ENCODE measurements at places on chromosomes 13 and 19.
A peak's percentile ranks its signal among the peaks of the same experiment; 100 is the strongest.

DNA sequence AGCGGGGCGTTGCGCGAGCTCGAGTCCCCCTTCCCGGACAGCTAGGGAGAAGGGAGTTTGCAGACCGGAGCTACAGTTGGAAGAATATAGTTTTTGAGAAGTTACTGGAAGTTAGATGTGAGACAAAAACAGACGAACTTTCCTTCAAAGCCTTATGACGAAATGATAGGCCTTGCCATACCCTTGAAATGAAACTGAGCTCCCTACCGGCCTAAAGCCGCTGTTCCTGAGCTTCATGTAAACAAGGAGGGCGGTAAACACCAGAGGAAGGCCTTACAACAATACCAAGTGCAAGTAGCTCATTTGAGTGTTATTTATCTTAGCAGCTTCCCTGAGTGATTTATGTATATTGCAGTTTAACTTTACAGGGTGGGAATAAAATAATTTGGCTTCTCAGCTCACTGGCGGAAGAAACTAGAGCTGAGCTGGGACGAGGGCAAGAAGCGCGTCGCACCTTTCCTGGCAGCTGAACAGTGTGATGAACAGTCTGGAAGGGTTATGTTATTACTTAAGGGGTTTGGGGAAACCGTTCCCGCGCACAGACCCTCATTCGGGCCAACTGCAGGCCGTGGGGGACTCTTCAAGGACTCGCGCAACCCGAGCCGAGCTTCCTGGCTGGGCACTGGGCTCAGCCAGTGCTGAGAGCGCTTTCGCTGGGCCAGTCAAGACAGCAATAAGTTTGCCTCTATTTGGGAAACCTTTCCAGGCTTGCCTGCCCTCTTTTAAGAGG is 111.2 kb downstream of the KCNRG start:
- peak; percentile 58 for DNase-seq

GRCh38 chr13:102322211-102322610 is 79.6 kb downstream of the FGF14 start:
- no peak for DNase-seq

DNA sequence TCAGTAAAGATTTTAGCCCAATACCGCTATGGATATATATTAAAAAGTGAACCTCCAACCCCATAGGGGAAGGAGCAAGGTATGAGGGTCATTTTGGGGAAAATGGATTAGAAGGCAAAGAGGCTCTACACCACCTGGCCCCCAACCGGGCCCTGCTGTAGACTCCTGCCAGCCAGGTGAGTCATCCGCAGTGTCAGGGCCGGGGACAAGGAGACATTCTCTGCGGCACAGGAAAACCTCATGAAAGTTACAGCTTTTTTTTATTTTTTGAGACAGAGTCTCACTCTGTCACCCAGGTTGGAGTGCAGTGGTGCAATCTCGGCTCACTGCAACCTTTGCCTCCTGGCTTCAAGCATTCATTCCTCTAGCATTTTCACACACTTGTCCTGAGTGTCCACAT is 32.0 kb downstream of the ZFR2 start:
- no peak for DNase-seq

- DNase-seq = no peak
These were observed 360.6 kb downstream of the HS6ST3 start for GRCh38 chr13:96450326-96451020.

GRCh38 chr19:19517235-19517619 is 1.2 kb downstream of the NDUFA13 start:
- no peak for DNase-seq

GRCh38 chr19:29076963-29077362 is 136.0 kb downstream of the UQCRFS1 start:
- no peak for DNase-seq

DNA sequence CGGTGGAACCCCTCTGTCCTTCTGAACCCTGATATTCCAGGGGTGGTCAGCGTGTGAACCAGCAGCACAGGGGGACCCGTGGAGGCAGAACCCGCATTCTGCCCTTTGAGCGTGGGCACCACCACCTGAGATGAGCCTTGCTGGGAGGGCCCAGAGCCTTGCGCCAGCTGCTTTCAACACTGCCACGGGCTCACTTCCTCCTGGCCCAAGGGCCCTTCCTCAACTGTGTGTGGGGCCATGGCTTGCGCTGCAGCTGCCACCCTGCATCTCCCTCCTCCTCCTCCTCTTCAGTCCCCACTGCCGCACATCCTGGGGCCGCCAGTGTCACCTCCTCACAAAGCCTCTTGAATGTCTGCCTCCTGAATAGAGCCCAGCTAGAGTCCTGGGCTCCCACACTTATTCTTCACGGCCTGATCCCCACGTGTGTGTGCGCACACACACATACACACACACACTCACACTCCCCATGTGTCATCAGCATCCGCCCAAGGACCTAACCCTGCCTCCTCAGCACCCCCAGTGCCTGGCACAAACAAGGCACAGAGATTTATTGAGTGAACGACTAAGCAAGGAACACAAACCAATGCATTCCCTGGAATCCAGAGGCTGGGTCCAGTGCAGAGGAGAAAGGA is 26.9 kb upstream of the TMEM160 start:
- peak; percentile 17 for DNase-seq

DNA sequence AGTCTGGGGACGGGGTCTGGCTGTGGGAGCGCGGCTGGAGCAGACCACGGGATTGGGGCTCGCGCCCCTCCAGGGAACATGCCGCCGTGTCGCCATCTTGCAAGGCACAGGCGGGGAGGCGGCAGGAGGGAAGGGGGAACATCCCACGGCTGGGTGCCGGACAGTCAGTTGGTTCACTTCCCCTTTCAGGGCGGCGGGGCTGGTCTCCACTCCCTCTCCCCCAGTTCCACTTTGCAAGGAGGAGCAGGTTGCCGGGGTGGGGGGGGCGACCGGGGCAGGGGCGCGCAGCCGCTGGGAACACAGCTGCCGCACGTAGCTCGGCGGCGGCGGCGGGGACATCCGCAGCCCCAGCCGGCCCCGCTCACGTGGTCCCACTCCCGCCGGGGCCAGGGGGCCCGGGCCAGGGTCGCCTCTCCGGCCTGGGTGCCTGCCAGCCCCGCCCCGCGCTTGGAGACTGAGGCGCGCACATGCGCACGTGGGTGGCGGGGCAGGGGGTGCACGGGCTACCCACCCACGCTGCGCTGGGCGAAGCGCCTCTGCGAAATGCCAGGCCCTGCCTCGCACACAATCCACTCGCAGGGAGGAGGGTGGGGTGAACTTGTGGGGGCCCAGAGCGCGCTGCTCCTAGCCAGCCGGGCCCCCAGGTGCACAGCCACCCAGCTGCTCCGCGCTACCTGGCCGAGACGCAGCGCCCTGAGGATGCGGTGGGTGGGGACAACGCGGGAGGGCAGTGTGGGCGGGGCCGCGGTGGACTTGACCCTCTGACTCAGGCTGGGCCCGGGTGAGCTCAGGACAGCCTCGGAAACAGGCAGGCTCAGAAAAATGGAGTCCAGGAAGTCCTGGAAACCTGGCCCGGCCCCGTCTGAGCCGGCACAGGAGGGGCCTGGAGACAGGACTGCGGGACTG is 6.4 kb downstream of the KLF16 start:
- DNase-seq = peak; percentile 67

GRCh38 chr19:38658462-38659306 is 11.2 kb downstream of the ACTN4 start:
- peak; percentile 100 for DNase-seq

GRCh38 chr19:45409557-45409920 is 3.1 kb downstream of the POLR1G start:
- no peak for DNase-seq

DNA sequence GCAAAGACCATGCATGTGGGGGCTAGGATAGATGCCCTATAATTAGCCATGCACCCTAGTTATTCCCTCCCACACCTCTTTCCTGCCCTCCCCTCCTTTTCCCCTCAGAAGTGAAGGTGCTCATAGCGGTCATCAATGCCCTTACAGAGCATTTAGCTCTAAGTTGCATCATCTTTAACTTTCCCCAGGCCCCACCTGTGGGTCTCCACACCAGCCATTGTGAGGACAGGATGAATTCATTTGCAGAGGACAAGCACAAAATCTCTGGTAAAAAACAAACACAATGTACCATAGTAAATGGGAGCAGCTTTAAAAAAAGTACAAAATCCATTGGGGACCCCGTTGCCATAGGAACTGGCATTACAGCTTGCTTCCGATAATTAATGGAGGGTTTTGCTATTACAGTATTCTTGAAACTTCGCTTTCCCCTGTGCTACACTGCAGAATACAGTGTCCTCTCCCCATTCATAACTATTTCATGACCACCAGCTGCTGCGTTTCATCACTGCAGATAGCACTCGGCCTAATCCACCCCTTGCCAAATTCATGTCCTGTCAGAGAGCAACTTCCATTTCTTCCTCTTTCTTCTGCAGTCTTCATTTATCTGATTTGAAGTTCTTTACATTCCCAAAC is 110.5 kb downstream of the ZDHHC20 start:
- no peak for DNase-seq

DNA sequence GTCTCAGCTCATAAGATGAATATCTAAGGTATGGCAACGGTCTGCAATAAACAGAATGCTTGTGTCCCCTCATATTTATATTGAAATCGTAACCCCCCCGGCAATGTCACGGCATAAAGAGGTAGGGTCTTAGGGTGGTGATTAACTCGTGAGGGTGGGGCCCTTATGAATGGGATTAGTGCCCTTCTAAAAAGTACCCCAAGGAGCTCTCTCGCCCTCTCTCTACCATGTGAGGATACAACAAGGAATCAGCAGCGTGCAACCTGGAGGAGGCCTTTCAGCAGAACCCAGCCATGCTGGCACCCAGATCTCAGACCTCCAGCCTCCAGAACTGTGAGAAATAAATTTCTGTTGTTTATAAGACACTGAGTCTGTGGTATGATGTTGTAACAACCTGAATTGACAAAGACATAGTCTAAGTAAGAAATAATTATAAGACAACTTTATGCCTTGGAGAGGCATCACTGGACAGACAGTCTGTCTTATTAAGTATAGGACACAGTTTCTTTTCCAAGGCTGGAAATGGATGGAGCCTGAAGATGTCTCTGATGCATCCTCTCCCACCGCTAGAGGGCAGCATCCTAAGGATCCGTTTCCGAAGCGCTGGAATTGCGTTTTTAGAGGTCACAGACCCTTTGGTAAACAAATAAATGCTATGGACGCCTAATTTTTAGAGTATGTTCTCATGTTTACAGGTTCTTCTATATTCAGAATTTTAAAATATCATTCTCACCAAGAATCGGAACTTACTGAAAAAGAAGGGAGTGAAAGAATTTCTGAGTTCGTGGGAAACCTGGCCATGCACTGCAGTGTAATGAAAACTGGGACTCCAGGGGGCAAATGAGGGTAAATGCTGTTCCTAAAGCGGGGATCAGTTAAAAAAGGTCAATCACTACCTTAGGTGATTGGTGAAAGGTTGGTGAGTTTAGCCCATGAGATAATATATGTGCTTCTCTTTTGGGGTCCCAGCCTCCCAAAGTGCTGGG is 13.3 kb upstream of the LEUTX start:
- peak; percentile 40 for DNase-seq

DNA sequence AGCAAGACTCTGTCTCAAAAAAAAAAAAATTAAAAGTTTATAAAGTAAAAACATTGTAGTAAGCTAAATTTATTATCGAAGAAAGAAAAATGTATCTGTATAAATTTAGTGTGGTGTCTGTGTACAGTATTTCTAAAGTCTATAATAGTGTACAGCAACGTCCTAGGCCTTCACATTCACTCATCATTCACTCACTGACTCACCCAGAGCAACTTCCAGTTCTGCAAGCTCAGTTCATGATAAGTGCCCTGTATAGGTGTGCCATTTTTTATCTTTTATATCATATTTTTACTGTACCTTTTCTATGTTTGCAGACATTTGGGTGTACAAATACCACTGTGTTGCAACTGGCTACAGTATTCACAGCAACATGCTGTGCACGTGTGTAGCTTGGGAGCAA is 118.1 kb downstream of the TNFRSF19 start:
- no peak for DNase-seq

DNA sequence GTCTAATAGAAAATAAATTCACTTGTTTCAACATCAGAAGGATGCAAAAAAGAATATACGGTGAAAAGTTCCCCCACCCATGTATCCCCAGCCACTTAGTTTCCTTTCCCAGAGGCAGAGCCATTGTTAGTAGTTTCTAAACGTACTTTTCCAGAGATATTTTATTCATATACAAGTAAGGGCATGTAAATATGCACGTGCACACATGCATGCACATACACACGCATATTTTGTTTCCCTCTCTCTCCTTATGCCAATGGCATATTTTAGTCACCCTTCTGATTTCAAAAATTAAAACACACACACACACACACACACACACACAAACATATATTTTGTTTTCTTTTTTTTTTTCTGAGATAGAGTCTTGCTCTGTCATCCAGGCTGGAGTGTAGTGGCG is 147.4 kb downstream of the PDS5B start:
- no peak for DNase-seq

DNA sequence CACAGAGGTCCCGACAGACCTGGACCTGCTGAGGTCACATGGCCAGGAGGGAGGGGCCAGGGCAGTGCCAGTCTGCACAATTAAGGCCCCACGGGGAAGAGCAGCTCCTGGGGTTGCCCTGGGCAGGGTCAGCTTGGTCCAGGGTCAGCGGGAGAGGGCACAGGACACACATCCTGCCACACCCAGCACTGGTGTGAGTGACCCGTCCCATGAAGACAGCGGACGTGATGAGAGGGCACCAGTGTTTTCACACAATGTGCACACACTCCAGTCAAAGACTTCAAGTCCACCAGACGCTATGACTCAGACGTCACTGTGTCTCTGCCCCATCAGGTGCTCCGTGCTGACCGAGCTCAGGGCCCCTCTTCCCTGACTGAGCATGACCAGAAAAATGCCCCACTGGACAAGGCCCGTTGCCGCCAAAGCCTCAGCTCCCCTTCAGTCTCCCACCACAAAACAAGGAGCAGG is 4.2 kb downstream of the TMEM259 start:
- DNase-seq = peak; percentile 58

GRCh38 chr13:21883713-21884112 is 212.8 kb downstream of the FGF9 start:
- DNase-seq = no peak

GRCh38 chr19:12611361-12611699 is 610 bp downstream of the ZNF791 start:
- peak; percentile 74 for DNase-seq

GRCh38 chr13:50417597-50417996 is 402.4 kb downstream of the KCNRG start:
- DNase-seq = no peak

GRCh38 chr13:26787961-26788360 is 27.4 kb upstream of the GPR12 start:
- DNase-seq = no peak

- no peak for DNase-seq
These were observed 378.3 kb downstream of the GPC5 start for GRCh38 chr13:91776611-91777193.

- DNase-seq = no peak
These were observed 678.9 kb upstream of the SLITRK5 start for GRCh38 chr13:86992251-86992650.

DNA sequence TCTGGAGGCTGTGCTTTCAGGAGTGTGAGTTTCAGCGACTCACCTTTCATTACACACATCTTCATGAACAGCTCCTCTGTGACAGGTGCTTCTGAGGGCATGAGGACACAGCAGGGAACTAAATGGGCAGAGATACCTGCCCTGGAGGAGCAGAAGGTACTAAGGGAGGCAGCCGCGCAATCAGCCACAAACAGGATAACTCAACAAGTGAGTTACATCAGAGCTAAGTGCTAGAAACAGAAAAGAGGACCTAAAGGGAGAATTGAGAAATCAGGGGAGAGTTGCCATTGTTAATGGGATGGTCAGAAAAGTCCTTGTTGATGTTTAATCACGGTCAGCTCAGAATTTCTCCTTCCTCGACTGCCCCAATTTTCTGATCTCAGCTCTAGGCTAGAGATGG is 42.5 kb downstream of the SYDE1 start:
- DNase-seq = no peak
